A549 treated with dexamethasone at 1 μM for 4 hours (cell line): ENCODE measurements at places on chromosomes 13 and 19. TPM values are rescaled to one million over a fixed set of nuclear protein-coding genes. Genes with fewer than 3 reads are reported as not detected.

ZNF560 gene
- not detected in 5 replicates for total RNA-seq

SHANK1 gene
- total RNA-seq, result 0.09 to 0.27 TPM (median 0.22 TPM) in 5 replicates

ZNF135 gene
- total RNA-seq, result not detected in 5 replicates

N4BP2L2 gene
- total RNA-seq, result 18.4 to 25.2 TPM (median 23.4 TPM) in 5 replicates

CGB7 gene
- total RNA-seq, result 0.23 to 0.86 TPM (median 0.45 TPM) in 5 replicates

ZNF486 gene
- total RNA-seq, result not detected in 5 replicates

CYP2A6 gene
- 0.07 TPM in 1 of 5 replicates, not detected in the others for total RNA-seq

GPR4 gene
- total RNA-seq, result 0.25 to 0.58 TPM (median 0.36 TPM) in 5 replicates

ACTMAP gene
- total RNA-seq, result 15.5 to 21.3 TPM (median 19.0 TPM) in 5 replicates

GJB2 gene
- 0.50 to 0.84 TPM (median 0.69 TPM) in 5 replicates for total RNA-seq

DCLK1 gene
- total RNA-seq, result 0.87 to 1.4 TPM (median 1.1 TPM) in 5 replicates

HSPBP1 gene
- total RNA-seq, result 119 to 129 TPM (median 124 TPM) in 5 replicates

ZNF417 gene
- 3.1 to 6.2 TPM (median 4.6 TPM) in 5 replicates for total RNA-seq

CGB1 gene
- total RNA-seq, result 0.14 TPM in 1 of 5 replicates, not detected in the others

PEG3 gene
- not detected in 5 replicates for total RNA-seq

CGB5 gene
- total RNA-seq, result 0.20 to 0.72 TPM (median 0.42 TPM) in 4 of 5 replicates, not detected in the other

C1QTNF9 gene
- total RNA-seq, result not detected in 5 replicates

ZNF548 gene
- 3.8 to 4.8 TPM (median 4.0 TPM) in 5 replicates for total RNA-seq

C3 gene
- total RNA-seq, result 43.4 to 62.3 TPM (median 59.3 TPM) in 5 replicates

RGL3 gene
- total RNA-seq, result 0.98 to 1.8 TPM (median 1.5 TPM) in 5 replicates

NCAN gene
- 0.04 to 0.15 TPM (median 0.06 TPM) in 5 replicates for total RNA-seq

PPP1R13L gene
- total RNA-seq, result 32.4 to 52.2 TPM (median 43.0 TPM) in 5 replicates

LACC1 gene
- 3.2 to 4.2 TPM (median 3.9 TPM) in 5 replicates for total RNA-seq
